HAP-1 (cell line): ENCODE measurements at places on chromosomes 2 and 18.

DNA sequence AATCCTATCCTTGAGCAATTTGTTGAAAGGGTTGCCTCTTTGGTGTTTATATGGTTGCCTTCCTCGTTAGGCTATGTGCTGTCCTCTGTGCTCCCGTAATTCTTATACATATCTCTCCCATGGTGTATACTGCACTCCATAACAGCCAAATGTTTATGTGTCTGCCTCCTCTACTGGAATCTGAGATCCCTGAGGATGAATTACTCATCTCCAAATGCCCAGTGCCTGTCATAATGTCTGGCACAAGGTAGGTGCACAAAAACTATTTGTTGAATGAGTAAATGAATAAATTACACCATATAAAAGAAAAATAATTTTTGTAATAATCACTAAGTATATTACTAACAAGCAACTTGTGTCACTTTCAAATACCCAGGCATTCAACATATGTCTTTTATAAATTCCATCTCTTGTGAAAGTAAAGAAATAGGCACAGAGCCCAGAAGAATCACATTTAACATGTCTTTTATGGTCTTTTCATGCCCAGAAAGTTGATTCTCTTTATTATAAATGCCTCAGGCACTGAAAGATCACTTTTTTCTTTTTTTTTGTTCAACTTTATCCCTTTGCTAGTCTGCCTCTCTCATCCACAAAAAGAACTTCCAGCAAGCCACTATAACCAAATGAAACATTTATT is 164.9 kb downstream of the CCDC148 start:
- no peak for DNase-seq

- DNase-seq = no peak
These were observed 285.1 kb downstream of the TMX3 start for GRCh38 chr18:68429841-68430240.

- DNase-seq = no peak
These were observed 3.2 kb upstream of the DYTN start for GRCh38 chr2:206721256-206721920.

DNA sequence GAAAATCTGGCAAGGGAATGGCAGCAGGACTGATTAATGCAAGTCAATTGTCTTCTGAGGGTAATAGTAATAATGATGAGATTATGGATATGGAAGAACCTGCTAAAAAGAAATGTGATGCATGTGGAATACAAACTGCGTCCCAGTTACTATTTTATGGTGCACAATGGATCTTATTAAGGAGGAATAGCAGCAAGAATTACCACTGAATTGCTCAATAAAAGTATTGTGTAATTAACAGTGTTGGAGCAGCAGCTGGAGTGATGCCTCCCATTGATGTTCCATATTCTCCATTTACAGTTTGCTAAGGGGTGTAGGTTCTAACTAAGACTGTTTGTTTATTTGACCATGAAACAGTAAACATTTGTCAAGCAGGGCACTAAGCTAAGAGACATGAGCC is 167.9 kb downstream of the HRH4 start:
- no peak for DNase-seq

GRCh38 chr2:30206461-30207430 is 24.6 kb upstream of the LBH start:
- no peak for DNase-seq

GRCh38 chr2:42132191-42132965 is 36.8 kb upstream of the EML4 start:
- DNase-seq = no peak

DNA sequence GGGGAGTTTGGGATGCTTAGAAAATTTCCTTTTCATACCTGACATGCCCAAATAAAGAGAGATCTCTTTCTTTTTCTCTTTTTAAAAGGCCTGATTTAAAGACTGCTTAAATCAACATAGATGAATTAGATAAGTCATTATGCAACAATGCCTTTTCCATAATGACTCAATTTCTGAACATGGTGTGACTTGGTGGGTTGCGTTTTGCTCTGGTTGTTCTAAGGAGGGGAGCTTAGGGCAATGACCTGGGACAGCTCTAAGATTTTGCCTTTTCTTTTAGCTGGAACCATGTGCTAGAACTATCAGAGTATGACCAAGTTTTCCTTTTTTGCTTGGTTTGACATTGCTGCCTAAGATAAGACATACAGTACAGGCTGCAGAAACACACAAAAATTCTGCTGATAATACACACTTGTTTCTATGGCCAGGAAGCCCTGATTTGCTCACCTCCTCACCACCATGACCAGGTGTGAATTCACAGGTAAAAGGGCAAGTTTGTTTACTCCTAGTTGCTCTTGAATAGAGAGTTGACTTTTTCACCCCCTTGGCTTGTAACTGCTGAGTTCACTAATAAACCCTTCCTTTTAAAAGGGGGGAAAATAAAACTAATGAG is 58.1 kb upstream of the IL1RL1 start:
- DNase-seq = no peak

DNA sequence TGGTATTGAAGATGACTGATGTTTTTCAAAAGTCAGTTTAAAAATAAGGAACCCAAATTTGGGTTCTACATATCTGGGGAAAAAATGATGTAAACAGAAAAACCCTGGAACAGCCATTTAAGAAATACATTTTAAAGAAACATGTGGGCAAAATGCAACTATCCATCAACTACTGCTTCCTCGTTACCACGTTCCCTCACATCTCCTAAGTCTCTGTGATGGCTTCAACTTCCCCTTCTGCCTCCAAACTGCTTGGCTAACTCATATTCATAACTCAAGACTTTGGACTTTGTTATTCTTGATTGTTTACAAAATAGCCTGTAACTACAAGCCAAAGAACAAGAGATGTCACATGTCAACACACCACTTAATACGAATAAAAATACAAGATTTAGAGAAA is 116.3 kb downstream of the DYM start:
- no peak for DNase-seq

GRCh38 chr2:218877891-218878290 is 2.8 kb upstream of the WNT10A start:
- no peak for DNase-seq

DNA sequence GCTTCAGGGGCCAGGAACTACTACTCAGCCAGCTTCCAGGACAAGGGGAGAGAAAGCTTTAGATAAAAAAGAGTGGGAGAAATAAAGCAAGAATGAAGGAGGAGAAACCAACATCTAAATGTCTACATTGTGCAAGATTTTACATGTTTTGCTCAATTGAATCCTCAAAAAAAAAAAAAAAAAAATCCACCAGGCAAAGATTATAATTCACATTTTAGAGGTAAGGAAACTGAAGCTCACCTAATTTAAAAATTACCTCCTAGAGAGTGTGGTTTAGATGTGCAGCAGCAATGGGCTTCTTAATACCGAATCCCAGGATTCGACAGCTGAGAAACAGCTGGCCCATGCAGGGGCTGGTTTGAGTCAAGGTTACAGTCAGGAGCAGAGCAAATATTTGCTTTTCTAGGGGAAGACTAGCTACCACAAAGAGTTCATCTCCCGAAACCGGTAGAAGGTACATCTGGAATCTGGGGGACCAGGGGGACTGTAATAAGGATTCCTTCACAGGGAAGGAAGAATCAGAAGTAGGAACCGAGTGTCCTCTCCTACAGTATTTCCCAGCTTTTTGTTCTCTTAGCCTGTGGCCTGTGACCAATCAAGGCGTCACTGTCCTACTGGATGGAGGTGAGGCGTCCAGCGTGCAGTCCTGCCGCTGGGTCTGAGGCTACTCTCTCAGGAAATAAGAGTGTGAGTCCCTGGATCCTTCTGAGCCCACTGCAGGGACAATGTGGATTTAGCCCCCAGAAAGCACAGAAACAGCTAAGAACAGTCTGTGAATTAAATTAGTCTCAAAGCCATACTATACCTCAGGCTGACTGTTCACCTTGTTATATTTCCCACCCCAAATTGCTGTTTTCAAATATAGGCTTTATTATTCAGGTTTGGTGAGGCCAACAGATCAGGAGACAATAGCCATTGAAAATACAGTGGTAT is 42.3 kb downstream of the IL1R2 start:
- DNase-seq = no peak

DNA sequence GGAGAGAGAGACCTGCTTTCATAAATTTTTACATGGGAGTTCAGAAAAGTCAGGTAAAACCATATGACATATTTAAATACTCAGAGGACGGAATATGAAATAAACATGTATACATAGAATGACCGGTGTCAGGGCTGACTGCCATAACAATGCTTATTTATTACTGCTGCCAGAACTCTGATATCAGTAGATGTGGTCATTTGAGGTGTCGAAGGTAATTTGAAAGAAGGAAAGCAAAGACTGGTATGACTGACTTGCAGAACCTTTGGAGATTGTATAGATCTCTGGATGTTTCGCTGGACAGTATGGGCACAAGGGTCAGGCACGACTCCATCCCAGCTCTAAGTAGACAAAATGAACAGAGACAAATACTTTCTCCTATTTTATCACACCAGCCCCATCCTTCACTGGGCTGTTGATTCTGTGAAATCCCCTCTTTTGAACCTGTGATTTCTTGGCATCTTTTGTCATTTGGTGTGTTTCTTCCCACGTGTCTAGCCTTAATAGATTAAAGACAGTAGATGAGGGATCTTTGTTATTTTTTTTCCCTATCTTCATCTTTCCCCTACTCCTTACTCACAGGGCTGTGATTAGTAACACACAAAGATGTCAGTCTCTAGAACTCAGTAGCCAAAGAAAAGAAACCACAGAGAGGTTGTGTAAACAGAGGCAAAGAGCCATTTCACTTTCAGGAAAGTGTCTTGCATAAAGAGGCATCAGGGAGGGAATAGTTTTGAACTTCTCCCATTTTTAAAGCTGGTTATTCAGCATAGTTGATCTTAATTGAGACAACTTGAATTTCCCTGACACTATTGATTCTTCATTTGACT is 61.6 kb downstream of the ICOS start:
- DNase-seq = no peak

GRCh38 chr18:37364237-37364636 is 201.4 kb downstream of the CELF4 start:
- no peak for DNase-seq

DNA sequence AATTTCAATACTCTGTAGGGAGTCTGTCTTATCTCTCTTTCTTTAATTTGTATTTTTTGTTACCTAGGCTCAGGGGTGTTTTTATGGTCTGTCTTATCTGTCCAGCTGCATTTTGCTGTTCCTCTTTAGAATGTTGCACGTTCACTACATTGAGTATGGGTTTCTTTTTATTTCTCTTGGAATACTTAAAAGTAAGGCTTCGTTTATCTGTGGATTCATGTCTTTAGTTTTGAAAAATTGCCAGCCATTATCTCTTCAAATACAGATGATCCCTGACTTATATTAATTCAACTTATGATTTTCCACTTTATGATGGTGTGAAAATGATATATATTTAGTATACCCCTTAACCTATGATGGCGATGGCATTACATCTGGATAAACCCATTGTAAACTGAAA is 26.9 kb downstream of the CARF start:
- DNase-seq = no peak

- DNase-seq = no peak
These were observed 390.2 kb upstream of the TMEFF2 start for GRCh38 chr2:192584976-192585375.

DNA sequence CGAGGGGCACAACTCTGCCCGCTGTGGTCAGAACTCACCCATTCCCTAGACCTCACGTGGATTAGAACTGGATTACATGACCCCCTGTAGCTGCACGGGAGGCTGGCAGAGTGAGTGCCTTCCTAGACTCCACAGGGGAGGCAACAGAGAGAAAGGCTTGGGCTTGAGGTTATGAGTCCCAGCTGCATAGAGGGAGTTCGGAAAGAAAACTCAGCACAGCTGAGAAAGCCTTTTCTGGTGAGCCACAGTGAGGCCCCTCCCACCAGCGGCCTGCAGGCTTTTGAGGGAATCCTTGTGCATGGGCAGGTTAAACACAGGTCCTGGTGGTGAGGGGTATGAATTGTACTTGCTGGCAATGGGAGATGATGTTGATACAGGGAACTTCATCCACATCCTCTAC is 217.3 kb downstream of the FHOD3 start:
- DNase-seq = no peak

DNA sequence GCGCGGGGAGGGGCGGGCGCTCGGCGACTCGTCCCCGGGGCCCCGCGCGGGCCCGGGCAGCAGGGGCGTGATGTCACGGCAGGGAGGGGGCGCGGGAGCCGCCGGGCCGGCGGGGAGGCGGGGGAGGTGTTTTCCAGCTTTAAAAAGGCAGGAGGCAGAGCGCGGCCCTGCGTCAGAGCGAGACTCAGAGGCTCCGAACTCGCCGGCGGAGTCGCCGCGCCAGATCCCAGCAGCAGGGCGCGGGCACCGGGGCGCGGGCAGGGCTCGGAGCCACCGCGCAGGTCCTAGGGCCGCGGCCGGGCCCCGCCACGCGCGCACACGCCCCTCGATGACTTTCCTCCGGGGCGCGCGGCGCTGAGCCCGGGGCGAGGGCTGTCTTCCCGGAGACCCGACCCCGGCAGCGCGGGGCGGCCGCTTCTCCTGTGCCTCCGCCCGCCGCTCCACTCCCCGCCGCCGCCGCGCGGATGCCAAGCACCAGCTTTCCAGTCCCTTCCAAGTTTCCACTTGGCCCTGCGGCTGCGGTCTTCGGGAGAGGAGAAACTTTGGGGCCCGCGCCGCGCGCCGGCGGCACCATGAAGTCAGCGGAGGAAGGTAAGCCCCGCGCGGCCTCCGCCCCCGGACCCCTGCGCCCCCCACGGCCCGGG is at the start of gene NFATC1:
TSS of gene NFATC1 (plus strand) at position 170 of the 644 bp plus-strand sequence. CDS start at position 465, 295 bp downstream.
- DNase-seq = peak; percentile 91

GRCh38 chr18:58027341-58027740 is 16.7 kb upstream of the NEDD4L start:
- no peak for DNase-seq

DNA sequence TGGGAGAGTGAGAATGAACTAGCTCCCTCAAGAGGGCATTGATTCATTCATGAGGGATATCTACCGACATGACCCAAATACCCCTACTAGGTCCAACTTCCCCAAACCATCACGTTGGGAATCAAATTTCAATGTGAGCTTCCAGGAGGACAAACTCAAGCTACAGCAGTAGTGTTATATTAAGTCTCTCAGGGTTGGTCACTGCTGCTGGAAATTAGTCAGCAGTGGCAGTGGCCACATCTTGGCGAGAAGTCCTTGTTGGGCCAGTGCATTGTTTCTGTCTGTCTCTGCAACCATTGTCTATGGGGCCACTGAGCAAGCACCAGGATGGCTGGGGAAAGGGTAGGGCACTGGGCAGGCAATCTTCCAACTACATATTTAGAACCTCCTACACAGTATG is 47.5 kb downstream of the THUMPD2 start:
- no peak for DNase-seq
